COLO829 (cell line): ENCODE measurements at places on chromosomes 2 and 18.

DNA sequence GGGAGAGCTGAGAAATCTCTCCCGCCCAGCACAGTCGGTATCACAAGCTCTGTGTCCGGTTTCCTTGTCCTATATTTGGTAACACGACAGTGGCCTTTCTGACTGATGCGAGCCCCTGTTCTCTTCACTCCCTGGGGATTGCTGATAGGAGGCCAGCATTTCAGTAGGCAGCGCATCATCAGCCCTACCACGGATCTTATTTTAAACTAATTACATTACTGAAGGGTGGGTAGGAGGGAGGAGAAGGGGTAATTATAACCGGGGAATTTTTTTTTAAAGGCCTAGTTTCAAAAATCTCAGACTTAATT lies 125.6 kb upstream of the LGALSL start:
- no peak for DNase-seq

DNA sequence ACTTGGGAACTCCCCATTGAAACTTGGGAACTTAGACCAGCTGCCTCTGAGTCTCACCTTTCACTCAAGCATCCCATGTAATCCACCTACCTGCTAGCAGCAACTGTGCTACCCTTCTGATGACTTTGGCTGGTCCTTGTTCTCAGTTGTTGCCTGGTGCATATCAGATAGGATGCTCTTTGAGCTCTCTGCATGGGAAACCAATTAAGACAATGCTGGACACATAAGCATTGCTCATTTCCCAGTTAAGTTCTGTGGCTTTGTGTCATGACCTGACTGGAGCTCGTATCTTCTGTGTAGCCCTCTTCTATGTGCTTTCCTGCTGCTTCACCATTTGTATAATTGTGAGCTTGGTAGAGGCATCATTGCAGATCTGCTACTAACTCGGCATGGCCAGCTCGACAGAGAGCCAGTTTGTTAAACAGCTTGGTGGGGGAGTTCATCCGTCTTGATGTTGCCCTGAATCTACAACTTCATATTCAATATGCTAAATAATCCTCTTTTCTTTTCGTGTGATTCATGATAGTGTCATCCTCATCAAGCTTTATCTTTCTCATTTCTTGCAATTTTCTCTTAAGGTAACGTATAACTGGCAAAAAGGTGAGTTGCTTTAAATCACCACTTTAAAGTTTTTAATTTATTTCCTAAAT lies 447.5 kb upstream of the SLC14A2 start:
- DNase-seq = no peak

DNA sequence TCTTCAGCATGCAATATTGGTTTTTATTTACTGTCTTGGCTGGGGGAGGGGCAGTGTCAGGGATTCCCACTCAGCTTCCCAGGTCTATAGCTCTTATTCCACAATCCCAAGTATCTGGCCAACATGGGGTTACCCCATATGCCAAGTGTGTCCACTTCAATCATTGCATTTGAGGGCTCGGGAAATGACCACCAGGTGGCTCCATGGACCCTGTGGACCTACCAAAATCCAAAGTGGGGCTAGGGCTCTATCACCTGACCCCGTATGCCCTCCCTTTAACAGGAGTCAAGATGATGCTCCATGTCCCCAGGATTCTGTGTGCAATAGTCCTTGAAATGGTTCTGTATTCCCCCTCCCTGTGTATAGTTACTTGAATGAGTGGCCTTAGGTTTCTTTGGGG lies 12.1 kb upstream of the TRAF3IP1 start:
- no peak for DNase-seq

- no peak for DNase-seq
Observed at GRCh38 chr2:45285771-45286390, 276.6 kb upstream of the SIX2 start.

DNA sequence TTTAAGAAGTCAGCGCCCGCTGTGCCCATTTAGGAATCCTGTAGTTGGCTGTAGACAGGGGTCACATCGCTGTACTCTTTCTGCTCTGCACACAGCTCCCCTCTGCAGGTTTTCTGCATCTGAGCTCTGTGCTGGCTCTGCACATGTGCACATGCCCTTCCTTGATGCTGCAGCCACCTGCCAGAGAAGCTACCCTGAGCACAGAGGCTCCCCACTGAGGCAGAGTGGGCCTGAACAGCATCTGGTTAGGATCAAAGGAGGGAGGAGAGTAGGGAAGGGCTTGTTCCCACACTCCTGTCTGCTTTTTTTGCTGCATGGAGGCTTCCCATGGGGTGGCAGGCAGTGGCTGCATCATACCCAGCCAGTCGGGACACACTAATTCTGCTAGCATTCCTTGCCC lies 238.9 kb downstream of the FHOD3 start:
- no peak for DNase-seq

DNA sequence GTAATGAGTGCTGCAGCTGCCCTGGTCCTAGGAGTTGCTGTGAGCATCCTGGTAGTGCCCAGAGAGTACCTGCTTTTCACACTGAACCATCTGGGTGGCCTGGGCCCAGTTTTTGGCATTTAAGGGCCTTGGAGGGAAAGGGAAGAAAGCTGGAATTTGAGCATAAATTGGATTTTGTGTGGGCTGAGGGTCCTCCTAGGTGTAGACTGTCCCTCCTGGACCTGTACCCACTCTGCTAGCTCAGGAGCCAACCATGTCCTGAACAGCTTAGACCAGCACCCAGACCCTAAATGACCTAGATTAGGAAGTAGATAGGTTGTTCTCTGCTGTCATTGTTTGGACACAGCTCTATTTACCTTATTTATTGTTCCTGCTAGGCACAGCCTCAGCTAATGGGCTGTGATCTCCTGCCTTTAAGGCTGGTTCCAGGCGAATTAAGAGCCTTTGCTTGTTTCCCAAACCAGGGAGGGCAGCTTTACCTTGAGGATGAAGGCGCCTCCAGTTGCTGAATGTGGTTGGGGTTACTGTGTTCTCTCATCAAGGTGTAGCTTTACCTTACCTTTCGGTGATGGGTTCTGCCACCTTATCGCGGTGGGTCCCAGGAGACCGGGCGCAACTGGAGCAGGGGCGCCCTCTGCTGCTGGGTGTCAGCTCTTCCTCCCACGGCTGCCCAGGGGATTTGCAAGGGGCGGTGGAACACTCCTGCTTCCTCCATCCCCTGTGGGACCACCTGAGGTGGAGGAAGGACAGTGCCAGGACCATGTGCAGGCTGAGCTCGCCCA lies 34.4 kb downstream of the ITGA6 start:
- no peak for DNase-seq
